Renal pelvis (tissue), 12 donors: ENCODE measurements at places on chromosomes 2 and 18.
A peak's percentile ranks its signal among the peaks of the same experiment; 100 is the strongest.

DNA sequence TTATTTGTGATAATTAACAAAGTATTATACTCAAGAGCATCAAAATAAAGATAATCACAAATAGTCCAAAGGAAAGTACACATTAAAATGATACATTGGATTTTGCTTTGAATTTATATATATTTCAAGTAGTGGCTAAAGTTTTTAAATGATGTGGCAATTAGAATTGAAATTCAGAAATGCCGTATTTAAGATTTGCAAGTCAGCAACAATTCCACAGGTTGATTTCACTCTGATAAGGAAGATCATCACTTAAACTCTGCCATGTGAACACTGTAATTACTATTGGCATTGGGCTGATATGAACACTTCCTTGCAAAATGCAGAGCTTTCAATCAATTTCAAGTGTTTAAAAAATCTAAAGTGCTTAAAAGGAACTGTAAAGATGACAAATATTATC, 39.6 kb upstream of the PAX3 start:
- no peak for DNase-seq

DNA sequence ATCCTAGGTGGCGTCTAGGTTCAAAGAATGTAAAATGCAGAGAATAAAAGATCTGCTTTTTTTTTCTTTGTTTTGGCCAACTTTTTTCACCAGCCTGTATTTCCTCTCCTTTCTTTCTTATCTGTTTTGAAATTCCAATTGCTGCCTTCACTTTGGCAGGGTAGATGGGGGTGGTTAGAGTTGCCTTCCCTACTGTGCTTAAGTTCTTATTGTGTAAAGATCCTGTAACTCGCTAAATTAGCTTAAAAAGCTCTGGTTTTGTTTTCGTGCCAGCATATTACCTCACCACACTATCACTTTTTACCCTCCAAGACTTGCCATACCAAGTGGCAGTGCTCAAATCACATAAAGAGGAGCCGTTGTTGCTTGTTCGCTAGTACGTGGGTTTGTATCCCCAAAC, 921.7 kb downstream of the DPP10 start:
- DNase-seq: no peak

DNA sequence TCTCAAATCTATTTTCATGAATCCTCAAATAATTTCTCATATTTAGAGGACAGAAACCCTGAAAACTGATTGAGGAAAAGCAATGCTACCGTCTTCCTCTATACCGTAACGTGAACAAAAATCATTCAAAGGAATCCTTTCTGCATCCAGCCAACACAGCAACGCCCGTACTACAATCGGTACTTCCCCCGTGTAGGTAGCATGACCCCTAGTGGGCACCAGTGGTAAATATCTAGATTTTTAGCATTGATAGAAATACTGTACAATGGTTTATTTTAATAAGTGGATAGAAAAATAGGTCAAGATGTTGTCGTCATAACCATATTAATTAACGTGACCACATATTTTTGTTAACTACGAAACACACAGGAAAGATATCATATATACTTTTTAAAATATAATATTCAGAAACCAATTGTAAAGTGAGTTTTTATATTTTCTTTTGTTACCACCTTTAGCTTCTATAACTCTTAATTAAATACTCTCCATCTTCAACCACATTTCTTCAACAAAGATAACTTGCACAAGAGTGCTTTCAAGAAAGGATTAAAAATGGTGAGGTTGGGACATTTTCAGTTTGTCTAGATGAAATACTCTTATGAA, 194.1 kb downstream of the SS18 start:
- DNase-seq: peak; percentile 21

DNA sequence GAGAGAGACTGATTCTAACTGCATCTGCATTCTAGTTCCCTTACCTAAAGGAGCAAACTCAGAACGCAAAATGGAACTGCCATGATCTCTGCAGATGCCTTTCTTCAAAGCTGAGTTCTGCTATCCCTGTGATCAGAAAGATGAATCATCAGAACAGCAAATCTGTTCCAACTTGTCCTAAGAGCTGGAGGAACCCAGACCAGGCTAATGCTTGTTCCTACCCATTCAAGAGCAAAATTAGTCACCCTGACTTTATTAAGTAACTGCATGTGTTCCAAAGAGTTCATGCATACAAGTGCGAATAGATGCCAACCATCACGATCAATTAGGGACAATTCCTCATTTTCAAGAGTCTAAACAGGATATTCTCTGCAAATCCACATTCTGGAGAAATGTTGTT, 46.5 kb downstream of the MBP start:
- DNase-seq: no peak

GRCh38 chr2:10239561-10239967, 63.1 kb upstream of the HPCAL1 start:
- peak; percentile 23 for DNase-seq

GRCh38 chr2:70643715-70644114, 90.1 kb upstream of the TGFA start:
- DNase-seq: no peak

DNA sequence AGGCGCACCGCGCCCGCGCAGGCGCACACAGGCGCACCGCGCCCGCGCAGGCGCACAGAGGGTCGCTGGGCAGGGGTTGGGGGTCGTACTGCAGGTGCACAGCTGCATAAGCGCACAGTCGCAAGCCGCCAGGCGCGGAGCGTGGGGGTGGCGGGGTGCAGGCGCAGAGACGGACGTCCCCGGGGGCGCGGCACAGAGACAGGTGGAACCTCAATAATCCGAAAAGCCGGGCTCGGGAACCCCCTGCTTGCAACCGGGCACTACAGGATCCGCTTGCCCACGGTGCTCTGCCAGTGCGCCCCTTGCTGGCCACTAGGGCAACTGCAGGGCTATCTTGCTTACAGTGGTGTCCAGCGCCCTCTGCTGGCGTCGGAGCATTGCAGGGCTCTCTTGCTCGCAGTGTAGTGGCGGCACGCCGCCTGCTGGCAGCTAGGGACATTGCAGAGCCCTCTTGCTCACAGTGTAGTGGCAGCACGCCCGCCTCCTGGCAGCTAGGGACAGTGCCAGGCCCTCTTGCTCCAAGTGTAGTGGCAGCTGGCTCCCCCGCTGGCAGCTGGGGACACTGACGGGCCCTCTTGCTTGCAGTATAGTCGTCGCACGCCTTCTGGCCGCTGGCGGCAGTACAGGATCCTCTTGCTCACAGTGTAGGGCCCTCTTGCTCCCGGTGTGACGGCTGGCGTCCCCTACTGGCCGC, 34.9 kb downstream of the FAM110C start:
- no peak for DNase-seq

- no peak for DNase-seq
These were observed 7.5 kb downstream of the ADCY3 start for GRCh38 chr2:24912523-24912922.

DNA sequence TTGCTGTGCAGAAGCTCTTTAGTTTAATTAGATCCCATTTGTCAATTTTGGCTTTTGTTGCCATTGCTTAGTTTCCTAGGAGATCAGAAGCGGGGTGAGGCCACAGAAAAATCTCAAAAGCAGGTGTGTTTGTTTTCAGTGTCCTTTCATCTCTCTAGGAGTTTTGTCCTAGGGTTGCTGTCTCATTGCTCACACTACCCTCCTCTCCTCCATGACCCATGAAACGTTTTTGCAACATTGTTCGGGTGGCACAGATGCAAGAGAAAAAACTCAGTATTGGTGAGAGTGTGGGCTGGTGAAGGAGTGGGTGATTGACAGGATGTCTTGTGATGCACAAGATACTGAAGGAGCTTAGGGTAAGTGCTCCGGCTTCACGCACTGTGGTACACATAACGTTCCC, 103.6 kb downstream of the LYPD1 start:
- no peak for DNase-seq

DNA sequence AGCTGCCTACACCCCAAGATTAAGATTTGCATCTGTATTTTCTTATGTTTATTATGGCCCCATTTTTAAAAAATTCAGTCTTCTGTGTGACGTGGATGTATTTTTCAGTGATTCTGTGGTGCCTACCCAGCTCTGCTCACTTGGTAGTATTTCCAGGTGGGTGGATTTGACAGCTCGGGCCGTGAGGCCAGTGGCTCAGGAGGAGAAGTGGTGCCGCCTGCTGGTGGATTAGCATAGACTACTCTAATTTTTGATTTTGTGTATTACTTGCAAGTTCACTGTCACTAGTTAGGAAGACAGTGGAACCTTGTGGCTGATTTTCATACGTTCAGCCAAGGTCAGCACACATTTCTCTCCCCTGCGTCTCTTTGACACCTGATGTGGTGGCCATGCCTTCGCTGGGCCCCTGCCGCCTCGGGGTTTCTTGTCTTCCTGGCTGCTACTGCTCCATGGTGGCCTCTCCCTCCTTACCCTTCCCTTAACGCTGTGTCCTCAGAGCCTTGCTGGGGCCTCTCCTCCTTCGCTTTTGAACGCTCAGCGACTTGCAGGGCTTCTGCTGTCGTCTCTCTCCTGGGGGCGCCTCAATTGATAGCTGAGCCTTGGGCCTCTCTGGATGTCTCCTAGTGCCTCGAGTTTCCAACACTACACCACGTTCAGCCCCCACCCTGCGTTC, 89.4 kb downstream of the DGKD start:
- DNase-seq: peak; percentile 74

- peak; percentile 59 for DNase-seq
These were observed 77.9 kb downstream of the LIMS1 start for GRCh38 chr2:108612153-108612513.

- DNase-seq: no peak
These were observed 70.0 kb downstream of the ATP9B start for GRCh38 chr18:79139206-79139605.

DNA sequence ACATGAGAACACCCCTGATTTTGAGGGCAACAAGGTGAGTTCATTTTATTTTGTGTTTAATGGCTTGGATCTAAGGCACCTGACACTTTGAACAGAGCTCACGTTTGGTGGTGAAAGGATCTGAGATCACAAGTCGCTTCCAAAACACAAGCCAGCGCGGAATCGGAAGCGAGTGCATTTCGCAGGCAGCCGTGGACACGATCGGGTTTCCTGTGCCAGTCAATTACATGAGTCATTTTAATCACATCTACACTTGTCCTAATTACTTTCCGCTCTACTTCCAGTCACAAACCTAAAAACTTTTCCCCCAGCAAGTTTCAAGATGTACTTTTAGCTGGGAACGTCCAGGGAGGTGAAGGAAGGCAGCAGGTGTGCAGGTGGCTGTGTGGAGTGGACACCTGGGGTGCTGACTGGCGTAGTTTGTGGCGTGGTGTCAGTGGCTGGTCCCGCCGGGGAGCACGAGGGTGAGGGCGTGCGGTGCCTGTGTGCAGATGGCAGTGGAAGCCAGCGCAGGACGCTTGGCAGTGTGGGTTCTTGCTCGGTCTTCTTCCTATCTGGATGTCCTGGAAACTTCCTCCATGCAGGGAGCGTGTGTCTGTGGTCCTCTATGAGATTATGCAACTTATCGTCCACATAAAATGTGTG, 75.6 kb downstream of the DCDC2C start:
- DNase-seq: no peak

GRCh38 chr2:104431701-104432121, 422.2 kb upstream of the POU3F3 start:
- DNase-seq: no peak

DNA sequence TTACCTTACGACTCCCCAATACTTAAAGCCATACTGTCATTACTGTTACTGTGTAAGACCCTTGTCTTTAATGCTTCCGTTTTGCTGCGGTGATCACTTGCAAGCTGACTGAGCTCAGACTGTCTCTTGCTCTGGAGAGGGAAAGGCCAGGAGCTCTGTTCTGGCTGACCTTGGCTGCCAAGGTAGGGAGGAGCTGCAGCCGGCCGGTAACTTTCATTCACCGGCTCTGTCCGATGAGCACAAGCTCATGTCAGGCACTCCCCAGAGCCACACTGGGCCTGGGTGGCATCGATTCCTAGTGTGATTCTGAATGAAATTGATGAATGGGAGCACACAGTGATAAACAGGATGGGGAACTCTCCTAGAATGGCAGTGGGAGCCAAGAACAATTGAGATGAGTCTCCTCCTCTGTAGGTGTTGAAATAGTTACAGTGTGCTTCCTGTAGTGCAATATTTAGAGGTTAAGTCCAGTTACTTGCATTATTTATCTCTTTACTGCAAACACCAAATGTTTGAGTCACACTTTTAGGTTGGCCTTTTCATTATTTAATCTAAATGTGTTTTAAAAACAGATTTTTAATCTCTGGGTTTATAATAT, 100.9 kb downstream of the ATP9B start:
- DNase-seq: no peak

DNA sequence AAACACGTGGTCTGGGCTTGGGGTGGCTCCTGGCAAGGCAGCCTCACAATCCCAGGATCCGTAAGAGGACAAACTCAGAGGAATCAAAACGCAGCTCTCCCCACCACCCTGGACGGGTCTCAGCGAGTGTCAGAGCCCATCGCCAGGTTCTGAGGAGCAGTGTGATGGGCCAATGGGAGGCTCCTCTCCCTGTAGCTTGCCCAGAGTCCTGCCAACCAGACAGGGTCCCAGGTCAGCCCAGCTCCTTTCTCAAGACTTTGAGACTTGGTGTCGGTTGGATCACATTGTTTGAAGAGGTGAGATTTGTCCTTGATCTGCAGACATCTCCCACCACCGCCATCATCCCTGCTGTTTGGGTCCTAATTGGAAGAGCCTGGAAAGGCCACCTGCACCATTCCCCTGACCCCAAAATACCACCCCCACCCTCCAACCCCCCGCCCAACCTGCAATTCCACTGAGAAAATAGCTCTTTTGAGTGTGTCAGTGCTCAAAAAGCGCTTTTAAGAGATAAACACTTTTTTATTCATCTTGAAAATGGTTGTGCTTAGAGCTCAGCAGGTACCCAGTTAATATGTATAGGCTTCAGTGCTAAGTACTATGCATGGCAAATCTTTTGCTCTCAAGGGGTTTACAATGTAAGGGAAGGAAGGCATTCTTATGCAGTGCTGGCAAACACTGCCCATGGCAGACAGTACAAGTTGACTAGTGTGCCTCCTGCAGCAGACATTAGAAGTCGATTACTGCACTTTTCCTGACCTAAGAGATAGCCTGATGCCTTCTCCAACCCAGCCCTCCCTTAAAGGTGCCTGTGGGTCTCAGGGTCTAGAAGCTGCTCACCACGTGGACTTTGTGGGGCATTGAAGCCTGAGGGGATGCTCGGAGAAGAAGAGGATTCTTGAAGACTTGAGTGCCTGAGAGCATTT, 50.6 kb downstream of the GLI2 start:
- DNase-seq: no peak

DNA sequence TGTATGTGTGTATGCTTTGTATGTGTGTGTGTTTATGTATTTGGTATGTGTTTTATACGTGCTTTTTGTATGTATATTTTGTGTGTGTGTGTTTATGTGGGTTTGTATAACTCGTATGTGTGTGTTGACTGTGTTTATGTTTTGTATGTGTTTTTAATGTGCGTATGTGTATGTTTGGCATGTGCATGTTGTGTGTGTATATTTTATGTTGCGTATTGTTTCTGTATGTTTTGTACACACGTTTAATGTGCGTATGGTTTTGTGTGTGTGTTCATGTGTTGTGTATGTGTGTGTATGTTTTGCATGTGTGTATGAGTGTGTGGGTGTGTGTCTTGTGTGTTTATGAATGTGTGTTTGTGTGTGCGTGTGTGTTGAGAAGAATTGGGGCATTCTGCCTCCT, 55.2 kb upstream of the NCK2 start:
- DNase-seq: no peak

DNA sequence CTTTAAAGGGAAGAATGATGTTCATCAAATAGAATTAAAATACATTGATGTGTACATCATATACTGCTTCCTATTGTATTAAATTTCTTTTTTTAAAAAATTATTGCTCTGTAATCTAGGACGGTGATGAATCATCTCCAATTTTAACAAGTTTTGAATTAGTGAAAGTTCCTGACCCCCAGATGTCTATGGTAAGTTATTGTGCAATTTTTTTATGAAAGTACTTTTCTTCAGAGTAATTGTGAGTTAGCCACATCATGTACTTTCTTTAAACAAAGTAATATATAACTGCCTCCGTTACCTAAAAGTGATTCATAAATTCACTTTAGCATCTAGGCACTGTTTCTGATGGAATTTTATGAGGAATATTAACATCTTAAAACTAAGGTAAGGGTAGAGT, 38.1 kb downstream of the PIK3C3 start:
- DNase-seq: no peak
